ENCODE measurements at places on chromosomes 12 and 14.

- peak; percentile 93 for DNase-seq
Measured at GRCh38 chr12:121797937-121798786, 4.7 kb upstream of the RHOF start.

DNA sequence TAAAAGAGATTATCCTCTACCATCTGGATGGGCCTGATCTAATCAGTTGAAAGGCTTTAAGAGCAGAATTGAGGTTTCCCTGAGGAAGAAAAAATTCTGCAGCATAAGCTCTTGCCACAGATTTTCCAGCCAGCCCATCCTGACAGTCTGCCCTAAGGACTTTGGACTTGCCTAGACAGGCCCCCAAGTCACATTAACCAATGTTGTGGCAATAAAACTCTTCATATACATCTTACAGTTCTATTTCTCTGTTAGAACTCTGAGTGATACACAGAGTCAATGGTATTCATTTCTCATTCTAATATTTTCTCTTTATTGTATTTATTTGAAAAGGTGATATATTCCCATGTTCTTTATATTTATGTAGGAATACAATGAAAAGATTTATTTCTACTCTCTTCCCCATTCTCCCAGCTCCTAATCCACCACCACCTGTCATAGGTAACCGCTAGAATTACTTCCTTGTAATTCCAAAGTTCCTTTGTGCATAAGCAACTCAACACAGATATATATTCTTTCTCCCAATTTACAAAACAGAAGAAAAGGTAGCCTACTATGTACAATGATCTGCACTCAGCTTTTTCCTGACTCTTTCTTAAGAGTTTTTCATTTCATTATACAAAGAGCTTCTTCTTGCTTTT, 182.1 kb downstream of the CAPZA3 start:
- no peak for DNase-seq

GRCh38 chr12:3559601-3560294, 68.7 kb downstream of the PRMT8 start:
- DNase-seq = no peak

DNA sequence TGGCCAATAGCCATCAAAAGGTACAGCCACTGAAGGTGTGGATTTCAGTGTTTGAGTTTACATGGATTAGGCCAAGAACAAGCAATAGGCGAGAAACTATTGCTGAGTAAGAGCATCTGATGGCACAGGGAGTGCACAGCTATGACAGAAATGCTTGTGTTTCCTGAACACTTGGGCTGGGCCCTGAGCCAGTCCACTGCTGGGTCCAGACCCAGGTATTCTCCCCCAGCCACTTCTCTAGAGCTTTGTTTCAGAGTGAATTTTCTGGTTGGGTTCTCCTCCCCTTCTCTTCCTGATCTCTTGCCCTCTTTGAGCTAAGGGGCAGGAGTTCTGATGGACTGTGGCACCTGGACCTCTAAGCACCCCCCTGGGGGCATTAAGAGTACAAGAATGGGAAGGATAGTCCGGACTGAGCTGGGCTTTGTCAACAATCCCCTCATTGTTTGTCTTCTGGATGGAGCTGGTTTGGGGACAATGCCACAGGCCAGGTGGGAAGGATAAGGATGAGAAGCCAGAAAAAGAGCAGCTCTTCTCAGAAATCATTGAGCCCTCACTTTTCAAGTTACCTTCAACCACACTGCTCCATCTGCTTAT, 8.3 kb downstream of the HOXC5 start:
- DNase-seq = no peak

DNA sequence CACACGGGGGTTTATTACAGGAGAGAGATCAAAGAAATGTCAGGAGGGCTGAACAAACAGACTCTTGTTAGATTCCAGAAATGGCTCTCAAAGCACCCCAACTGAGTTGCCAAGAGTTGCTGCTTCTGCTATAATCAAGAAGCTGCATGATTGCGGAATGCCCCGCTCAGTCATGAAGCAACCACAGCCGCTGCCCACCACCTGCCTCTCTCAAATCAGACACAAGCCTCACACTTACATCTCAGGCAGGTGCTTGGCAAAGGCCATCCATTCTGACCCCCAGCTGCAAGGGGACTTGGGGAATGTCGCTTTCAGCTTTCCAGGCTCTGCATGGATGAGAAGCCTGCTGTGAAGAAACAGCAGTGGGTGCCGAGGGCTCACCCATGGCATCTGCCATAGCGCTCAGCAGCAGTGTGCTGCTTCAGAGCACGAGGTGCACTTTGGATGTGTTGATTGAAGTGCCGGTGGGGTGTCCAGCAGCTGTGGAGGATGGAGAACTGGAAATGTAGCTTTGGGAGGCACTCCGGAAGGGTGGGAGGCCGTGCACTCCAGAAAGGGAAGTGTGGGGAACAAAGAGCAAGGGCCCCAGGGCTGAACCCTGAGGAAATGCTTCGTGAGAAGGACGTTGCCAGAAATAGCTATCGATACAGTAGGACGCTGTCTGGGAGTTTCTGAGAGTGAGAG, 37.7 kb downstream of the LRRC74A start:
- DNase-seq = no peak

- no peak for DNase-seq
Measured at GRCh38 chr12:17954788-17955187, 135.2 kb downstream of the RERGL start.

DNA sequence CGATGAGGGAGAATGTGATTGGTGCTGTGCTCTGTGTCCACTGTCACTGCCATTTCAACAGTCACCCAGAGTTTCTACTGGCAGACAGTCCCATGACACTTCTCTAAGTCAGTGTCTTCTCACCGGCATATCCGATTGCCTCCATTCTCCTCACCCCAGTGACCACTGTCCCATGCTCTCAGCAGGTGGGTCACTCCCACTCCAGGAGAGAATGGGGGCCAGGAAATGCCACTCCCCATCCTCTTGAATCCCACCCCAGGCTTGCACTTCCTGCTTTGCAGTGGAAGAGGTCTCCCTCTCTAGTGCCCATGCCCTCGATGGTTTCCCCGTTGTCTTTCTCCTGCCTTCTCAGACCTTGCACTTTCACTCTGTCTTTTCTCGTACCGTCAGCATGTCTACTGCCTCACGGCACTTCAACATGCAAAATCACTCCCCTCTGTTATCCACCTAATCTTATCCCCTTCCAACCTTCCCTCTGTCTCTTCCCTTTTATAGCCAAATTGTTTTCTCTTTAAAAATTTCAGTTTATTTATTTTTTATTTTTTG, 2.2 kb upstream of the EP400 start:
- peak; percentile 41 for DNase-seq

GRCh38 chr14:104795781-104796686, 486 bp upstream of the AKT1 start:
- DNase-seq = peak; percentile 79

DNA sequence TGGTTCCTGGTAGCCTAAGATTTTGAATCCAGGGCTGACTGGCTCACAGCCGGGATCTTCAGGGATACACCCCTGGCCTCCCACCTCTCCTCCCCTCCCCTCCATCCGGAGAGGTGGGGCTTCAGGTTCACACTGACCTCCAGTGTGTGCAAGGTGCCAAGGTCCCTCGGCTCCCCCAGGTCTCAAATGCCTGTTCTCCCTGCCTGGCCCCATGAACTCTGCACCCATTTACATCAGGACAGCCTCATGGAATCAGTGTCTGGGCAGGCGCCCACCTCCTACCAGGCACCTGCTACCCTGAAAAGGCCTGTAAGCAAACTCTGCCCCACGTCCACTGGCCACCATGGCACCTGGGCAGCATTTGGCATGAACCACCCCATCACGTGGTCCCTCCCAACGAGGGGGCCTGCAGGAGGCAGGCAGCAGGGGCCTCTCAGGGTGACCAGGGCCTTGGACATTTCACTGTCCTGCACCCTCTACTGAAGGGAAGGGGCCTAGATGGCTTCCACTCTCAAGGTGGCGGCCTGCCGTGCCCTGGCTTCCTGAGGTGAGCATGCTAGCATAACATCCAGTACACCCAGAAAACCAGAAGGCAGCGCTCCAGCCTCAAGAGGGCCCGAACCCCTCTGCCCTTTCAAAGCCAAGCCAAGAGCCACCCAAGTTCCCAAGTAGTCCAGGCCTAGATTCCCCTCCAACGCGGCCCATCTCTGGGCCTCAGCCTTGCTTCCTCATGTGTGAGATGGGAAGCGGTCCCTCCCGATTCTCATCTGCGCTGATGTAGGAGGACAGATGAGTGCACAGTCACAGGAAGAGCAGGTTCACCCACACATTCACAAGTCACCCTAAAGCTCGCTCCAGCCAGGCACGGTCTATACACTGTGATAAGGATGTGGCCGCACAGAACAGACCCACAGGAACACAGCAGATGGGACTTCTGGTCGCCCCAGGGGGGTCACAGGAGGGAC, 37.3 kb downstream of the CCDC85C start:
- DNase-seq = no peak
